ENCODE measurements at places on chromosomes 16 and 17.

DNA sequence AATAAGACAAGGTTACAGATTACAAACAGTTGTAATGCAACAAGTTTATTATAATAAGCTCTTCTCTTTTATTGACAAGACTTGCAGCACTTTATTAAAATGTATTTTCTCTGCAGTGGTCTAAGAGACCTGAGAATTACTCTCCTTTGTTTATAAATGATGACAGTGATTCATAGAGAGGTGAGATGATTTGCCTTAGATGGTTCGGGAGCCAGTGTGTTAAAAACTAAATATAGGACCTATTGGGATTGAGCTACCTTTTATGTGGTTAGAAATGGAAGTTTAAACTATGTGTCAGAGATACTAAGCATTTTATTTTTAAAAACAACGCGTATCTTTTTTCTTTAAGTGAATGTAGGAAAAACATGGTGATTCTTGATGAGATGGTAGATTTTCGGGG lies 2.9 kb upstream of the KRTAP3-3 start:
- DNase-seq = no peak

DNA sequence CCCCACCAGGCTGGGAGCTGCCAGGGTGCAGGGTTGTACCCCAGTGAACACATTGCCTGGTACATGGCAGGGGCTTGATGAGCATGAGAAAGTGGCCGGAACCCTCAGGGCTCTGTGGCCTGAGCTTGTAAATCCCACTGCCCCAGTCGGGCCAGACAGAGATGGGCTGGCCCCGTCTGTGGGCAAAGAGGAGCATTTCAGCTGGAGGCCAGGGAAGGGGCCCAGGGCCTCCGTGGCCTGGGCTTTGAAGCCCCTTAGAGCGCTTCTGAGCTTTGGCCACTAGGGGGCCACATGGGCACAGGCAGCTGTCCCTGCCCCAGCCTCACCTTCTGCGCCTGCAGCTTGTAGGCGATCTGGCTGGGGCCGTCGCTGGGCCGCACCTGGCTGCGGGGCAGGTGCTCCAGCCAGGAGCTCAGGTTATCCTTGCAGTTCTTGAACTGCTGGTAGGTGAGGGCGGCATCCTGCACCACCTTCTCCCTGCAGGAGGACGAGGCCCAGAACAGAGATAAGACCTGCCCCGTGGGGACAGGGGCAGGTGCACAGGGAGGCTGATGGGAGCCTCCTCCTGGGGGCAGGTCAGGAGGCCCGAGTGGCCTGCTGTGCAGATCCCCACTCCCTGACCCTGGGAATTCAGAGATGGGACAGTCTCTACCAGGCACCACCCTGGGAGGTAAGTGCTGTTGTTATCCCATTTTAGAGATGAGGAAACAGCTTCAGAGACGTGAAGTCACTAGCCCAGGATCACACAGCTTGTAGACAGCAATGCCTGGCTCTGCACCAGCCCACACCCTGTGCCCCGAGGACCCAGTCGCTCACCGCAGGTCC lies 12.8 kb downstream of the EVPL start:
- peak; percentile 59 for DNase-seq

GRCh38 chr16:6725634-6726331 lies 606.9 kb upstream of the RBFOX1 start:
- no peak for DNase-seq

DNA sequence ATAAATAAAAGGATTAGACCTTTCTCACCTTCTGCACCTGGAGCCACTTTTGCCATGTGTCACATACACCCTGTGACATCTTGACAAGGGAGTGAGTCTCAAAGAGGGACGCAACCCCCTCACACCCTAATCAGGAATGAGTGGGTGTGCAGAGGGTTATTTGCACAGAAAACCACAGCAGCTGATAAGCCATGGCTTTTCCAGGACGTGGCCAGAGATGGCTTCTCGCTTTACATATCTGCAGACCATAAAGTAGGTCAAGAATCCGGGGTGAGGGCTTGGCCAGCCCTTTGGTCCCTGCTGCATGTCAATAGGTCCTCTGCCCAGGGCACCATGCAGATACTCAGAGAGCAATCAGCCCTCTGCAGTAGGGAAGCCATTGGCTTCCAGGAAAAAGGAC lies 2.4 kb upstream of the CD300LF start:
- DNase-seq = no peak

DNA sequence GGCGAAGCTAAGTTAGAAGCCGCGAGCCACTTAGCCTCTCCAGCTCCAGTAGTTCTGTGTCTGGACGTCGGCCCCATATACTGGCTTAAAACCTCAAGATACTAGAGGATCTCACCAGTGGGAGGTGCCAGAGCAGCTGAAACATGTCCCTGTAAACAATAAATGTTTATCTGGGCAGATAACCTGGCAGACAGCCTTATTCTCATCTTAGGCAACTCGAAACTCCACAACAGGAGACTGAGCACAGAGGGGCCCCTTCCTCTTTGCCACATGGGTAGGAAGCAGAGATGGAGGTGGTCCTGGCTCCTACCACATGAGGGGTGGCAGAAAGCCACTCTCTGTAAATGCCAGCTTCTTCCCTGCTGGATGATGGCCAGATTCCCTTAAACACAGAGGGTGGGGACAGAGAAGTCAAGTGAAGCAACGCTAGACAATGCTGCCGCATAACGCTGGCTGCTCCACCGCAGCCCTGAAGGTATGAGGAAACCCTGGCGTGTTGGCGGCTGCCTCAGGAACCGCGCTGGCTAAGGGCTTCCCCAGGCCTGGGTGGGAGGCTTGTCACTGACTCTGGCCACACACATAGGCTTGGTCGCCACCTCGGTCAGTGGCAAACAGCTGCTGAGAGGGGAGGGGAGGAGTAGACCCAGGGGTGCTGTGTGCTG lies 67.9 kb downstream of the HIC1 start:
- no peak for DNase-seq

DNA sequence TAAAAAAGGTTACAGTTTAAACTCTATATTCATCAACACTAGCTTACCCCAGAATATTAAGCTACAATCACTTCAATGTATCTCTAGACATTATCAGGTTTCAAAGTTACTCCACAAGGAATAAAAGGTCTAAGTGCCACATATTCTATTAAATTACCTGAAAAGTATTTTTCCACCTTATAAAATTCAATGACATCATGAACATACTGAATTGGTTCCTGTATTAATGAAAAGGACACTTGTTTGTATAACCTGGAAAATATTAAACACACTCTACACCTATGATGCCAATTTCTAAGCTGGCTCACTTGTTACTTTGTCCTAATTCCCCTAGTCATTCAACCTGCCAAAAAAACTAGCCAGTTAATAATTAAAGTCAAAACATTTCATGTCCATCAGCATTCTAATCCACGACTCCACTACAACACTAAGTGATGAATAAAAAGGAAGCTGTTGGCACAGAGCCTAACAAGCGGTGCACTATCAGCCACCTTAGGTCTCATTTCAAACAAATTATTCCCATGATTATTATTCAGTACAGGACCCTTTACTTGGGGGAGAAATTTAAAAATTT lies 12.2 kb downstream of the MED13 start:
- no peak for DNase-seq

GRCh38 chr17:27544350-27545131 lies 86.4 kb upstream of the LGALS9 start:
- no peak for DNase-seq

GRCh38 chr17:44110011-44110686 lies 13.3 kb downstream of the HDAC5 start:
- DNase-seq = no peak

GRCh38 chr17:48023400-48024148 lies 14.0 kb downstream of the COPZ2 start:
- DNase-seq = peak; percentile 19

Data from activated T-helper 1 cell treated with Interleukin-2 at 50 U/mL for 16 hours (primary cell).